Activated gamma-delta T cell treated with anti-CD3 and anti-CD28 coated beads, Interleukin-2, amount 50 U/mL, for 16 hours (primary cell): ENCODE measurements at places on chromosomes 1 and 21.

DNA sequence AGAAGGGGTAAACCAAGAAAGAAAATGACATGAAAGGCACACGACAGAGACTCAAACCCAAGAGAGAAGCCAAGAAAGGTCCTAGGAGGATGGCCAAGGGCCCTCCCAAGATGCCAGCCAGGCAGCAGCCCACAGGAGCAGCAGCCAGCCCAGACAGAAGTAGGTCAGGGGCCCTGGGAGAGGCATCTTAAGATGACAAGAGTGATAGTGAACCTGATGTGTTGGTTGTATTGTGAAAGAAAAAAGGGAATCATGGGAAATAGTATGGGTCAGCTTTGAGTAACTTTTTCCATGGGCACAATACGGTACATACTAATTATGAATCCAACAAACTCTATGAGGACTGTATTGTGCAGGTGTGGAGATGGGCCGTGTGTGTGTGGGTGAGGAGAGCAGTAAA, 3.3 kb downstream of the CCSAP start:
- DNase-seq: no peak

- no peak for DNase-seq
Measured at GRCh38 chr1:107525961-107526360, 385.1 kb downstream of the NTNG1 start.

GRCh38 chr1:221937155-221937953, 195.5 kb upstream of the DUSP10 start:
- no peak for DNase-seq

DNA sequence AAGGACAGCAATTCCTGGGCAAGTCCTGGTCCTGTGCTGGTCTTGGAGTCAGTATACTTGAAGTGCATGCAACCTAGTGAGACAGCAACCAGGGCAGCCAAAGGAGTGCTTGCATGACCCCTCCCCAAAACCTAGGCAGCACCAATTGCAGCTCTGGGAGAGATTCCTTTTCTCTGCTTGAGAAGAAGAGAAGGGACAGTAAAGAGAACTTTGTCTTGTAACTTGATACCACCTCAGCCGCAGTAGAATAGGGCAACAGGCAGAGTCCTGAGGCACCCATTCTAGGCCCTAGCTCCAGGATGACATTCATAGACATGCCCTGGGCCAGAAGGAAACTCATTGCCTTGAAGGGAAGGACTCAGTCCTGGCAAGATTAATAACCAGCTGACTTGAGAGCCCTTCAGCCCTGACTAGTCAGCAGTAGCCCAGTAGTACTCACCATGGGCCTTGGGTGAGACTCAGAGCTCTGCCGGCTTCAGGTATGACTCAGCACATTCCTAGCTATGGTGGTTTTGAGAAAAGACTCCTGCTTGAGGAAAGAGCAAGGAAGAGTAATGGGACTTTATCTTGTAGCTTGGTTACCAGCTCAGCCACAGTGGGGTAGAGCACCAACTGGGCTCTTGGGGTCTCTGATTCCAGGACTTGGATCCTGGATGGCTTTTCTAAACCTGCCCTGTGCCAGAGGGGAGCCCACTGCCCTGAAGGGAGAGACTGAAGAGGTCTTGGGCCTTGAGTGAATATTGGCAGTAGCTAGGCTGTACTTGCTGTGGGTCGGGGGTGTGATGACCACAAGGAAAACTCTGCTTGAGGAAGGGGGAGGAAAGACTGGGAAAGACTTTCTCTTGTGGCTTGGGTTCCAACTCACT, 51.7 kb upstream of the ACADM start:
- no peak for DNase-seq

- no peak for DNase-seq
Measured at GRCh38 chr1:221912230-221912629, 170.3 kb upstream of the DUSP10 start.
